Esophagus squamous epithelium (tissue), 5 donors: ENCODE measurements at places on chromosomes 6 and 20. TPM values are rescaled to one million over a fixed set of nuclear protein-coding genes. Genes with fewer than 3 reads are reported as not detected.

EDEM2 gene
- total RNA-seq = 17.5 TPM

PPP1R3G gene
- 3.0 TPM for total RNA-seq

CTAGE9 gene
- total RNA-seq = not detected

DDO gene
- total RNA-seq = not detected

OR2H2 gene
- not detected for total RNA-seq

CGA gene
- not detected for total RNA-seq
